ENCODE measurements at places on chromosomes 1 and 21.

DNA sequence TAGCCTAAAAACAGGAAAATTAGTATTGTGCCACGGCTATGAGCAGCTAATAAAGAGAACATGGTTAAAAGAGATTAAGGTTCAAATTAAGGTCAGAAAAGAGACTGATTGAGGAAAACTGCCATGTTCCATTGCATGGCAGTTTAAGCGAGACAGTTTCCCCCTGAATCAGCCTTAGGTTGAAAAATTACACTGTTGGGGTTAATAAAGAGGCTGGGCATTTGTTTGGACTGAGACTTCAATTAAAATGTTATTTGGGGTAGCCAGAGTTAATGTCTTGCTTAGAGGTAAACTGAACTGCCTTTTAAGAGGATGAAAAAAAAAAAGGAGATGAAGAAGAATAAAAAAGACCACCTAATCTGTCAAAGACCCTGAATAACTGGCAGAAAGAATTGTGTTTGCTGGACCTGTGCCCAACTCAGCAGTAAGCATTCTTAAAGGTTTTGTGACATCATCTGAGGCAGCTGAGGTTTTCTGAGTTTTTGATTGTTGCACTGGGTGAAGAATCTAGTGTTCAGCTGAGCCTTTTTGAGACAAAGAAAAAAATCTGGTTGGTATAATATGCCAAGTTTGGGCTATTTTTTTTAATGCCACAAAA lies 17.7 kb upstream of the PROX1 start:
- no peak for DNase-seq

DNA sequence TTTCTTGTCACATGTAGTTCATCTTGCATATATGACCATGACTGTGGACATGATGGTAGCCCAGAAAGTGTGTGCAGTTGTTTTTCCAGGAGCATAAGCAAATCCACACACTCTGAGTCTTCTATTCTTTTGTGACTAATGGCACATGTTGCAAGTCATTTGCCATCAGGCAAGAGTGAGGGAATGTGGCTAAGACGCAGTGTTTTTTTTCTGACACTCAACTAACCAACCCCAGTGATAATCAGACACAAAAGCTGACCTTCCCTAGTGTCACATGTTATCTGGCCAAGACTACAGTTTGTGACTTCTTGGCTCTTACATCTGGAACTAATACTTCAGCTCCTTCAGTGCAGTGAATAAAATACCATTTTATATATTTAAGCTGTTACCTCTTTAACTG lies 108.8 kb downstream of the ITSN1 start:
- DNase-seq, result no peak

DNA sequence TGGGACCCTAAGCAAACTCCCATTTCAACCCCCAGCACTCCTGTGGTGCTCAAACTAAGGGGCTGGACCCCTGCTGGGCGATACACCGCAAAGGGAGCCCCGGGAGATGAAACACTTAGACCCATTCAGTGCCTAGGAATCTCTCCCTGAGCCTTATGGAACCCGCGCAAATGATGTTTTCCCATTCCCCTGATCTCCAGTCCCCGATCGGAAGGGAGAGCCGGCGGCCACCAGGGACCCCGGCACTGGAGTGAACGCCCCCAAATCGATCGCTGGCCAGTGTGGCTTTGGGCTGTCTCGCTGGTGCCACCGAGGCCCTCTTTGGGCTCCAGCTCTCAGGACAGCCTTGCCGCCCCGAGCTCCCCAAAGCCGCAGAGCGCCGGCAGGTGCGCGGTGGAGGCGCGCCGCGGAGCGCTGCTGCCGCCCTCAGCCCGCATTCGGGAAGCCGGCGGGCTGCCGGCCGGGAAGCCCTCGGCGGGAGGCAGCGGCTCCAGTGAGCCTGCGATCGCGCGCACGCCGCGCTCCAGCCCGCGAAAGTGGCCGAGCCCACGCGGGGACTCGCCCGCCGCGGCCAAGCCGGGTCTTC lies 1.1 kb downstream of the PLXNA2 start:
- DNase-seq, result no peak

- DNase-seq, result no peak
These were observed 32.4 kb downstream of the GALNT2 start for GRCh38 chr1:230099465-230099864.

DNA sequence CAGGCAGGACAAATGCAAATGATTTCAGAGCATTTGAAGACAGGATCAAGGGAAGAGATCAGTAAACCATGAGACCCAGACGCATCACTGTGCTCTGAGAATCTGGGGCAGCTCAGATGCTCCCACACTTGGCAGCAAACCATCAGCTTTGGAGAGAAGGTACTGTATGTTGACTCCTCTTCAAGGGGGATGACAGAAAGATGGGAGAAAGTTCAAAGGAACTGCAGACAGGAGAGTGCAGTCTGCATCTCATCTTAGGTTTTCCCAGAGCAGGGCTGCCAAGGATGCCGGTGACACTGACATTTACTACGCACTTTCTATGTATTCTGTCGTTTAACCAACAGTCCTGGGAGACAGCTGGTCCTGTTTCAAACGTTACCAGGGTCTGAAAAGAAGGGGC lies 35.8 kb downstream of the OLFML2B start:
- DNase-seq, result no peak

- DNase-seq, result no peak
These were observed 3.5 kb downstream of the KISS1 start for GRCh38 chr1:204192589-204193352.

GRCh38 chr1:243432136-243432535 lies 176.3 kb downstream of the SDCCAG8 start:
- no peak for DNase-seq

DNA sequence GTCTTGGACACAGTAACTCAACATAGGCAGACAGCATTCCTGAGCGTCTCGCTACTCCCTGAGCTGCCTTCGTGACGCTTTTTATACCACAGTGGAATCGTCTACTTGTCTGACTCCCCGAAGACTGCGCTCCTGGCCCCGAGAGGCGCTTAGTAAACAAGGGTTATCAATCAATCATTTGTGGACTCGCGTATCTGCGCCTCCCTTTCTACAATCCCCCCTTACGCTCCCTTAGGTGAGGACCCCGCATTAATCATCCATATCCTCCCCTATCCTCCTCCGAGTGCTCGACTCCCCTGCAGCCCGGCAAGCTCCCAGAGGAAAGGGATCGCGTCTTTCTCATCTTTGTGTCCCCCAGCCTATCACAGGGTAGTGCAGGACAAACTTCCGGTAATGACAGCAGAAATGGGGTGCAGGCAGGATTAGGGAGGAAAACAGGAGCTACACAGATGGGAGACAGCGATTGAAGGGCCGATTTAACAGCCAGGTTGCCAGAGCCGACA lies 522 bp downstream of the TMEM59 start:
- DNase-seq, result peak; percentile 43

DNA sequence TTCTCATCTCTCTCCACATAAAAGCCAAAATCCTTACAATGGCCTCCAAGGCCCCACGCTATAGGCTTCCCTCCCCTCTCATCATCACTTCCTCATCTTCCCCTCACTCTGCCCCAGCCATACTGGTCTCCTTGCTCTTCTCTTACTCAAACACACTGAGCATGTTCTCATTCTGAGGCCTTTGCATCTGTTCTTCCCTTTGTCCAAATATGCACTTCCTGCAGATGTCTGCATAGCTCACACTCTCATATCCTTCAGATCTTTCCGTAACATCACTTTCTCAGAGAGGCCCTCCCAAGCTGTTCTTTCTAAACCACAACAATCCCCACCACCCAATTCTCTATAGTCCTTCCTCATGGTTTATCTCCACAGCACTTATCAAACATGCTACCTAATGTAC lies 284.1 kb downstream of the HHIPL2 start:
- peak; percentile 7 for DNase-seq

GRCh38 chr1:100431954-100432353 lies 79.6 kb downstream of the CDC14A start:
- no peak for DNase-seq

DNA sequence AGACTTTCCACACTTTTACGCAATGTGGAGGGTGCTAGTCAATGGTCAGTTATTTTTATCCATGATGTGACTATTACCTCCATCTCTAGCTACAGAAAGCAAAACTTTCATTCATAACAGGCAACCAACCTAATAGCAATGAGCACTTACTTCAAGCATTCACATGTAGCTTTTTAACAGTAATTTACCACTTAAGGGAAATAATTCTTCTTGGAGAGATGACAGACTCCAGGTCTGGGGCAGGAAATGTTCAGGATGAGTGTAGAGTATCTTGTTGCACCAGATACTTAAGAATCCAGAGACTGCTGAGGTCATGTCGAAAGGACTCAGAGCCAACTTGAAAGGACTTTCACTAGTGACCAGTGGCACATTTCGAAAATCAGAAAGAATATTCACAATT lies 347.6 kb downstream of the CHRM3 start:
- no peak for DNase-seq

DNA sequence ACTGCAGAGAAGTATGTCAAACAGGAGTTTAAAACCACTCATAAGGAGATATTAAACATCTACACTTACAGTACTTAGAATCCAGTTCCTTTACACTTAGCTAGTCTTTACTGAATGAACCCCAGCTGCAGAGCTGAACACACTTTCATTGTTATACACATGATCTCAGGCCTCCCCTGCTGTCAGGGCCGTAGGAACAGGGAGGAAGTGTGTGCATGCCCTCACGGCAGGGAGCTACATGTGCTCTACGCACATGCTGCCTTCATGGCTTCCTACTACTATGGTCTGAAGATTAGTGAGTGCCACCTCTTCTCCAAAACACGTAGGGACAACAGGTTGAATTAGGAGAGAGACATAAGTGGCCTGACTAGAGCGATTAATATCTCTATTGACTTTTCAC lies 191.5 kb downstream of the SIPA1L2 start:
- DNase-seq, result no peak

- no peak for DNase-seq
These were observed 180.8 kb upstream of the CACYBP start for GRCh38 chr1:174818951-174819350.

DNA sequence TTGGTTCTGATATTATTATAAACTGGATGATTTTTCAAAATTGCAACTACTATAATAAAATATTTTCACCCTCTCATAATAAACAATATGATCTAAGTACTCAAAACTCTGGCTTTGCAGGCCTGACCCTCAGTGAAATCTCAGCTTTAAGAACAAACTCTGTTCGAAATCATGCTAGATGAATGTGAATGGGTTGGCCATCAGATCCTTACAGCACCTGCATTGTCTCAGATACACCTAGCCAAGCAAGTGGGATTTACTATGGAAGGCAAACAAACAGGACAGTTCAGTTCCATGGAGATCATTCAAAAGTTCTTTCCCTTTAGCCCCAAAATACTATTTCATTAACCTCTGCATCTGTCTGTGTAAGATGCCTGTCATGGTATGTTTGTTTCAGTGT lies 44.8 kb downstream of the STYXL2 start:
- DNase-seq, result no peak

DNA sequence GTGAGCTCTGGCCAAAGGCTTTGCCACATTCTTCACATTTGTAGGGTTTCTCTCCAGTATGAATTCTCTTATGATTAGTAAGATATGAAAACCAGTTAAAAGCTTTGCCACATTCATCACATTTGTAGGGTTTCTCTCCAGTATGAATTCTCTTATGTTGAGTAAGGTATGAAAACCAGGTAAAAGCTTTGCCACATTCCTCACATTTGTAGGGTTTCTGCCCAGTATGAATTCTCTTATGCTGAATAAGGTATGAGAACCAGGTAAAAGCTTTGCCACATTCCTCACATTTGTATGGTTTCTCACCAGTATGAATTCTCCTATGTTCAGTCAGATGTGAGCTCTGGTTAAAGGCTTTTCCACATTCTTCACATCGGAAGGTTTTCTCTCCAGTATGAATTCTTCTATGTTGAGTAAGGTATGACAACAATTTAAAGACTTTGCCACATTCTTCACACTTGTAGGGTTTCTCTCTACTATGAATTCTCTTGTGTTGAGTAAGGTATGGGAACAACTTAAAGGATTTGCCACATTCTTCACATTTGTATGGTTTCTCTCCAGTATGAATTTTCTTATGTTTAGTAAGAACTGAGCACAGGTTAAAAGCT lies 20.7 kb downstream of the ZNF695 start:
- no peak for DNase-seq

GRCh38 chr21:45142469-45143308 lies 68.3 kb downstream of the ADARB1 start:
- no peak for DNase-seq

GRCh38 chr1:64653466-64653865 lies 91.4 kb upstream of the RAVER2 start:
- no peak for DNase-seq

GRCh38 chr1:169392406-169392805 lies 24.4 kb downstream of the BLZF1 start:
- DNase-seq, result peak; percentile 51

- peak; percentile 67 for DNase-seq
These were observed 800 bp downstream of the DR1 start for GRCh38 chr1:93346421-93346993.

DNA sequence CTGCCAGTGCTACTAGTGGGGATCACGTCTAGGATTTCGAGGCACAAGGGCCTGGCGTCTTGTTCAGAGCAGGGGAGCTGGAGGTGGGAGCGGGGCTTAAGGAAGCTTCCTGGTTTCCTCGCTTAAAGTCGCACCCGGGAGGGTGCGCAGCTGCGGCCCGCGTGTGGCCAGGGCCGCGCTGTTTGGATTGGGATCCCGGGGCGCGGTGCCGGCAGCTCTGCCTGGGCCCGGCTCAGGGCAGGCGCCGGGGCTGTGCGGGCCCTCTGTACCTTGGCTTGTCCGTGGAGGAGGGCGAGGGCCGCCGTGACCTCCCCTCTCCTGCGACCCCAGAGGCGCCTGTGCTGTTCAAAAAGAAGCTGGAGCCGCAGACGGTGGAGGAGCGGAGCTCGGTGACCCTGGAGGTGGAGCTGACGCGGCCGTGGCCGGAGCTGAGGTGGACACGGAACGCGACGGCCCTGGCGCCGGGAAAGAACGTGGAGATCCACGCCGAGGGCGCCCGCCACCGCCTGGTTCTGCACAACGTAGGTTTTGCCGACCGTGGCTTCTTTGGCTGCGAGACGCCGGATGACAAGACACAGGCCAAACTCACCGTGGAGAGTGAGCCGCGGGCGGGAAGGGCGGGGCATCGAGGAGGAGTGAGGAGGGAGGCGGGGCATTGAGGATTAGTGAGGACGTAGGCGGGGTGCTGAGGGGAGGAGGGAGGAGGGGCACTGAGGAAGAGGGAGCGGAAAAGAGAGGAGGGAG lies 67.8 kb downstream of the OBSCN start:
- DNase-seq, result peak; percentile 17

DNA sequence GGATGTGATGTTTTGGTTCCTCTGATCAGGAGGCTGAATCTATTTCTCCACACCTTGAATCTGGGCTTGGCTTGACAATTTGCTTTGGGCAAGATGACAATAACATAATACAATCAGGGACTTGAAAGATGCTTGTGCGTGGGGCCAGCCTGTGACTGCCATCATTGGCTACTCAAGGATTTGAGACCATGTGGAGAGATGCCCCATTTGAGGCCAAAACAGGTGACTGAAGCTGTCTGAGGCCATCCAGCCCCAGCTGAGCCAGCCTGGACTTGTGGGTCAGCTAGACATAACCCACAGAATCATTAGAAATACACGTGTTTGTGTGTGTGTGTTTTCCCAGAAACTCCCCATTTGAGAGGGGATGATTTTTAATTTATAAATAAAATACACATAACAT lies 421.5 kb downstream of the PTPRU start:
- no peak for DNase-seq

GRCh38 chr1:202189001-202189790 lies 4.4 kb upstream of the LGR6 start:
- DNase-seq, result peak; percentile 70
